Left colon (tissue), 2 donors: ENCODE measurements at places on chromosomes 13 and 19. TPM values are rescaled to one million over a fixed set of nuclear protein-coding genes. Genes with fewer than 3 reads are reported as not detected.

Gene STAP2
- 249 TPM for total RNA-seq

Gene ZNF667
- total RNA-seq: 0.67 TPM

Gene FCER2
- total RNA-seq: 0.27 TPM

Gene SMIM24
- 42.0 TPM for total RNA-seq

DNA sequence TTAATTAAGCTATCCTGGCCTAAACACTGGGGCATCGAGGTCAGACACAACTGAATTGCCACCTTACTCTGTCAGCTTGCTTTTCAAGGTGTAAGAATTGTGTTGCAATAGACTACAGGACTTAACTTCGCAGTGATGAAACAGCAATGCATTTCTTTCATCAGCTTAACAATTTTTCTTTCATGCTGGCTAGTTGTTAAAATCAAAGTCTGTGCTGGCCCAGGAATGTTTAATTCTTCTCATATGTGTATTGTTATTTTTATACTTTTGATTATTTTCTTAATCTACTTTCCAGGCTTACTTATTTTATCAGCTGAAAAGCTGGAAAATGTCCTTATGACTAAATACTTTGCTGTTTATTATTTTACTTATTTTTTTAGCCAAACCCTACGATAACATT lies 79.7 kb downstream of the EFNB2 start:
- DNase-seq: no peak

DNA sequence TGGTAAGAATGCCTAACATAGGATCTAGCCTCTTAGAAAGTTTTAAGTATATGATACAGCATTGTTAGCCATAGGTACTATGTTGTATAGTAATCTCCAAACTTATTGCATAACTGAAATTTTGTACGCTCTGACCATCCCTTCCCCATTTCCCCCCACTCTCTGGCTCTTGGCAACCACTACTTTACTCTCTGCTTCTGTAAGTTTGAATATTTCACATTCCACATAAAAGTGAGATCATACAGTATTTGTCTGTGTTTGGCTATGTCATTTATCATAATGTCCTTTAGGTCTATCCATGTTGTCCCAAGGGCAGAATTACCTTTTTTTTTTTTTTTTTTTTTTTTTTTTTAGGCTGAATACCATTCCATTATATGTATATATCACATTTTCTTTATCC lies 396.9 kb downstream of the DLEU7 start:
- no peak for DNase-seq

- DNase-seq: no peak
These were observed 15.1 kb downstream of the PEPD start for GRCh38 chr19:33506498-33506897.

GRCh38 chr13:31588893-31589292 lies 150.4 kb upstream of the RXFP2 start:
- no peak for DNase-seq

DNA sequence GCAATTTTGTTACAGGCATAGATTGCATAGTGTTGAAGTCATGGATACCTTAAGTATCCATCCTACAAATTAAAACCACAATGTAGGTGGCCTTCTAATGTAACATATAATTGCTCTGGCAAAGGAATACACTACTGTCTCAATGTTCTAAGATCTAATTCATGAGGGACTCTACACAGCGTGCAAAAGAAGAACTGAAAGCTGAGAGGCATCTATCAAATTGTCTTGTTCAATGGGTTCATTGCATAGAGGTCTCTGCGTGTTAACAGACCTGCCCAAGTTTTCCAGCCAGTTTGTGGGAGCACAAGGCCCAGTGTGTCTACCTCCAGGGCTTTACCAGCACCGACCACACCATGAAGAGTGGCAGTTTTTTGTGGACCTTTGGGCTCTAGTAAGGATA lies 451.4 kb downstream of the ITGBL1 start:
- DNase-seq: no peak
